GM18507 (cell line): ENCODE measurements at places on chromosomes 3 and 15.

DNA sequence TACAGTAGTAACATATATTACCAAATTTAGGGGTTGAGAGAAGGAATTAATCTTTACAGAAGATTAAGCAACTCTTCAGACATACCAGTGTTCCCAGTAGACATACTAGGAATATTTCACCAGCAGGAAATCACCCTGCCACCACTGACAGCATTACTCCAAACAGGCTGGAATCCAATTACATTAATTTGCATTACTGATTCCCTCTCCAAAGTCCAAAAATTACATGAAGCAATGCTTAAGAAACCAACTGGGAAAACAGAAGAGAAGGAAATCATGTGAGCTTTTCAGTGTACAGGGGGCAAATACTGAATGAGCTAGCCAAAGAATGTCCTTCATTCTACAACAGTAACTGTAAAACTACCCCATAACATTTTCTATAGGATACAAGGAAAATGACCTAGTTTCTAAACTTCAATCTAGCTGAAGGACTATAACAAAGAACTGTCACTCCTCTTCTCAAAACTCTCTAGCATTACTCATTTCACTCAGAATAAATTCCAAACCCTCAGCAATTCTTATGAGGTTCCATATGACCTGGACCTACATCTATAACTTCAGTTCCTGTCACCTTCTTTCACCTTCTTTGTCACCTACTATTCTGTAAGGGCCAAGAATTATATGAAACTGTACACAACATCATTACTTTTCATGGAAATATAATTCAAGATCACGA, 72.7 kb downstream of the INO80 start:
- no peak for DNase-seq

DNA sequence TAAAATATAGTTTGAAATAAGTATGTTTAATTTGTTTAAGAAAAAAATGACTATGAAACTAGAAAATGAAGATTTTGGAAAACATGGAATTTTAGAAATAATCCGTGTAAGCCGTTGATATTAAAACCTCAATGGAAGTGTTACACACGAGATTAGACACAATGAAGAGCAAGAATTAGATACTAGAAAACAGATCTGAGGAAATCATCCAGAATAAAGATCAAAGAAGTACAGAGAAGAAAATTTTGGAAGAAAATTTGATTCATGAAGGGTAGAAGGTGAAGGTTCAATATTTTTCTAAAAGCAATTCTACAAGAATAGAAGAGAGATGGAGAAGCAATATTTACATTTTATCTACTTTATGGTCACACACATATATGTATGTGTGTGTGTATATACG, 52.5 kb upstream of the SATB1 start:
- no peak for DNase-seq

DNA sequence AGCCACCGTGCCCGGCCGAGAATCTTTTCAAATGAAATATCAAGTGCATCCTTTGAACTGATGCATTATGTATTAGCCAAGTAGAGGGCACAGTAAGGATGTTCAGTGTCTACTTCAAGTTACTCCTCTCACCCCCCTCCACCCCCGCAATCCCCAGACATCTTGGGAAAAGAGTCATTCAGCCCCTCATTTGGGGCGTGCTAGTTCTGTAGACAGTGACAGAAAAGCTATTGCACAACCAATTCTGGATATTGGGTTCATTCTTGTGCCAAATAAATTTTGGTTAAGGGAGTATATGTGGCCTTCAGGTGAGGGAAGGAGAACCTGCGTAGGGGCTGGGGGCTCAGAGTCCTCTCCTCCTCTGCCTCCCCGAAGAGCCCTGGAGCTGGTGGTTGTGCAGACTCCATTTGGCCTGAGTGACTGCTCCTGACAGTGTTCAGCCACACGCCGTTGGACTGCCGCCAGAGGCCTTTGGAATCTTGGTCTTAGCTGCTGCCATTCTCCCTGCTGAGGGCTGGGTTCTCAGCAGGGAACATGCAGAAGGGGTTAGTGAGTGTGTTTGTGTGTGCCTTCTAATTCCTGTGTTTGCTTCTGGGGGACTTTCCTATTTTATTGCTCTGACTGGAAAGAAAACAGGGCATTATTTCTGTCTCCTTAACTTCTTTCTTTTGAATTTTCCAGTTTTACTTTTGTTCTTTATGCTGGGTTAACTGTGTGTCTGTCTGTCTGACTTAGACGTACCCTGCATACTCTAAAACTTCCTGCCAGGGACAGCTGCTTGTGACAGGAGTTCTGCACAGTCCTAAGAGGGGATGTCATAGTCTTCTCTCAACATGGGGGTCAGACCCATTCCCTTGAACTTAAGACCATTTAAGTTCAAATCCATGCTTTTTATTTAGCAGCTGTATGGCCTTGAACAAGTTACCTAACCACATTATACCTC, 21.0 kb downstream of the RARB start:
- DNase-seq: no peak

GRCh38 chr3:10957976-10958749, 34.4 kb upstream of the SLC6A1 start:
- no peak for DNase-seq

DNA sequence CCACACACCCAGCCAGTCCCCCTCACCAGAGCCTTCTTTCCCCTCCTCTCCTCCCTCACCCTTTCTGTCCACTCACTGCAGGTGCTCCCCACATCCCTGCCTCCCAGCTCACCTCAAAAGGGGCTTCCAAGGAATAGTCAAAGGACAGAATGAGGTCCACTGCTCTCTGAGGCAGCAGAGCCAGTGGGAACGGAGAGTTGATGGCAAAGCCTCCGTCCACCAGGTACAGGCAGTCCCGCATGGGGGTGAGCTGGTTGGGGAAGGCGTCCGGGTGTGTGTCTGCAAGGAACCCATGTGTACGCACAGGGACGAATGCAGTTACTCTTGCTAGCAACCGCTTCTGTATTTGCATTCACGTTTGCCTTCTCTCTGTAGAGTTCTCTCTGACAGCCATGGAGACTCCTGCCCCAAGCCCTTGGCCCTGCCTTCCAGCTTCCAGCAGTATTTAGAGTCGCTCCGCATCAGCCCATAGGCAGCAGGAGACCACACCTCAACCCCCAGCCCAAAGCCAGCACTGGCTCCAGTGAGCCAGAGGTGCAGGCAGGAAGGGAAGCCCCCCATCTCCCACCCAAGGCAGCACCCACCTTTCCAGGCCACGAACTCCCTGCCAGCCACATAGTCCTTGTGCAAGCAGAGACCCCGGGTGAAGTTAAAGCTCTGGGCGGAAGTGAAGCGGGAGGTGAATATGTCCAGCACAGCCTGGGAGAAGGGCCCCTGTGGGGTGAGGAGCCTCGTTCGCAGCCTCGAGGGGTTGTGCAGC, 12.4 kb downstream of the PLA2G4F start:
- no peak for DNase-seq

DNA sequence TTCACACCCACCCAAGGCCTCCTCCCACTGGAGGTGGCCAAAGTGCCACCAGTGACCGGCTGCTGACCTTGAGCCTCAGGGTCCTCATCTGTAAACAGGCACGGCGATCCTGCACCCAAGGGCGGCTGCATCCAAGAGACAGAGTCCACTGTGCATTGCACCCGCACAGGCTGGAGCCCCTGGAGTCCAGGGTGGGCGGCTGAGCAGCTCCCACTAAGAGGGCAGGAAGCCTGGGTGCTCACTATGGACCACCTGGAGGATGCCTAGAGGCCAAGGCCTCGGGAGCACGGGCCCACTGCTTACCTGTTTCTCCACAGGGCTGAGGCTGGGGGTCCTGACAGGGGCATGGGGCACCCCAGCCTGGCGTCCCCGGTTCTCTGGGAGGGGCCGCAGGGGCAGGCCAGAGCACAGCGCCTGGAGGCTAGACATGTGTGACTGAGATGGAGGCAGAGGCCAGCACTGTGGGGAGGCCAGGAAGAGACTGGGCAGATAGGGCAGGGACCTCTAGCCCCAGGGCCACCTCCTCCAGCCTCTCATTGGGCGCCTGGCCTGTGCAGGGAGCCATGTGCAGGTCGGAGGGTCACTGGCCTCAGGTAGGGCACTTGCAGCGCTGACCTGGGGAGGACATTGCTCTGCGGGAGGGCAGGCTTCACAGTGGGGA, at the start of gene UROC1:
Gene UROC1, minus strand, starts transcription at position 483 of the 661 bp plus-strand sequence. Its CDS starts 54 bp downstream, at position 429.
- no peak for DNase-seq

- no peak for DNase-seq
These were observed 61.4 kb downstream of the GOLIM4 start for GRCh38 chr3:168034152-168034928.

GRCh38 chr3:62805580-62806277, 69.5 kb downstream of the CADPS start:
- DNase-seq: no peak

- DNase-seq: no peak
These were observed 2.4 kb upstream of the TMEM89 start for GRCh38 chr3:48623851-48624547.

DNA sequence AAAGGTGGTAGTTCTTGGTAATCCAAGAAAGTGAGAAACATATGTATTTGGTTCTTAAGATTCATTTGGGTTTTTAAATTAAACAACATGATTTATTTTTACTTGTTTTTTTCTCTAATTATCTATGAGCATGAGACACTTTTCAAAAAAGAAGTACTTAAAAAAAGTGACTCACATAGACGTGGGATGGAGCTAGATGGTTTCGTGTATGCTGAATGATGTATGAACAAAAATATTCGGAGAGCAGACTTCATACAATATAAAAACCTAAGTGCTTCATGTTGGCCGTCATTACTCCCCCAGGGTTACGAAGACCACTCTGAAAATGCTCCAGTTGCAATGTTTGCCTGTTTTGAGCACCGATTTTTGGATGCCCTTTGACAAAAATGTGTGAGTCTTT, 90.9 kb downstream of the RORA start:
- no peak for DNase-seq

DNA sequence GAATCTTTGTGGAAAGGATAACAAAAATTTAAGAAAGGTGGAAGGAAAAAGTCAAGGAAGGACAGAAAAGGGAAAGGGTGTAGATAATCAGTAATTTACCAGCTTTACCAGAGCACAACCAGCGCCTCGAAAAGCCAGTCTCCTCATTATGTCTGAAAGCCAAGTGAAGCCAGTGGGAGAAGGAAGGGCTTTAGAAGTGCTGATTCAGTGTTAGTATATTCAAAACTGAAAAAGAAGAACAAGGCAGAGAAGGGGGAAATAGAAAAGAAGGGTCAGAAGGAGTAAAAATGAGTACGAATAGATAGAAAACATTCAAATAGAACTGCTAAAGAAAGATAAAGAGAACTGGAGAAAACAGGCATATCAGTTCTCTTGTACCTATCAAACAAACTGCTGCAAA, 4.1 kb downstream of the PBRM1 start:
- no peak for DNase-seq

DNA sequence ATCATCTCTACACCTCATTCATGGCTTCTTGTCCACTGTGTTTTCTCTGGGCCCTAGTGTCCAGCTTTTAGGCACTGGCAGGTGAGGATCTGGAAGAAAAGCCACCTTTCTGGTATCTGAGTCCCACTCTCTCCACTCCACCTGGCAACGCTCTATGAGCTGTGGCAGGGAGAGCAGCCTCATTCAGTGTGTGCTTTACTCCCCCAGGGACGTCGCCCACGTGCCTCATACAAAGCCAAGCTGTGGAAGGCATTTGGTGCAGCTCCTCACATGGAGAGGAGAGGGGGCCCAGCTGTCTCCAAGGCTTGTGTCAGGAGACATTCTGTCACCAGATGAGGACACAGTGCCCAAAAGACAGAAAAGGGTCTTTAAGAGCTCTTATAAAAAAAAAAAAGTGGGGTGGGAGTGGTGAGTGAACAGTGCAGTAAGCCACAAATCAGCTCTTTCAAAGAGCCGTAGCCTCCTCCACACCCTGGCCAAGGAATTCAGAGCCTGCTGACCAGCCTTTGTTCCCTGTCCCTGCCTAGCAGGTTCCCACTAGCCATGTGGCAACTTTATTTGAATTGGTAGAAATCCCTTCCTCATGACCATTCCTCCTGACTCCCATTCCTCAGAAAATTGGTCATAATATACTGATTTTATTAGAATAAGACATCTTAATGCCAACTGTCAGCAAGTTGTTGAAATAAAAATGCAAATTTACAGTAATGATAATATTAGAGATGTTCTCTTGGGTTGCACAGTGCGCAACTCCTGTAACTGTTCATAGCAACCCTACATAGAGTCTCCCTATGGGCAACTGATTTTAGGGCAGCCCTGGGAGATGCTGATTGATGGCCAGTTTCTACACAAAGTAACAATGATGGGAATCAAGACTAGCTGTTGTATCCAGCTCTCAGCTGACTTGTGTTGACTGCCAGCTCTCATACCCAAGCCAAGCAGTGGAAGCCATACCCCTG, 29.5 kb downstream of the GALNT15 start:
- DNase-seq: no peak

DNA sequence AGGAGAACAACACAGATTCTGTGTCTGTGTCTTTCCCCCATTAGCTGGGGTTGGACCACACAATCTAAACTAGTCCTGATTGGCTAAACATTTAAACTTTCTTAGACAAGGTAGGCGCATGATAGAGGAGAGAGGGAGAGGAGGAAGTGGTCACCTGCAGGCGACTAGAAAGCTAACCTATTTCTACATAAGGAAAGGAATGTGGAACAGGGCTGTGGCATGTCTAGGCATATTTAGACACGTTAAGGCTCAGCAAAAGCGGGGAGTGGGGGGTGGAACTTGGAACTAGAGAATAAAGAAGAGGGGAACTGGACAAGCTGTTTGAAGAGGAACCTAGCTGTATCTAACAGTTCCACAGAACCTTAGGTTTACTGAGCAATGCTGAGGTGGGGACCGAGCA, 12.8 kb downstream of the LRRC28 start:
- DNase-seq: no peak

DNA sequence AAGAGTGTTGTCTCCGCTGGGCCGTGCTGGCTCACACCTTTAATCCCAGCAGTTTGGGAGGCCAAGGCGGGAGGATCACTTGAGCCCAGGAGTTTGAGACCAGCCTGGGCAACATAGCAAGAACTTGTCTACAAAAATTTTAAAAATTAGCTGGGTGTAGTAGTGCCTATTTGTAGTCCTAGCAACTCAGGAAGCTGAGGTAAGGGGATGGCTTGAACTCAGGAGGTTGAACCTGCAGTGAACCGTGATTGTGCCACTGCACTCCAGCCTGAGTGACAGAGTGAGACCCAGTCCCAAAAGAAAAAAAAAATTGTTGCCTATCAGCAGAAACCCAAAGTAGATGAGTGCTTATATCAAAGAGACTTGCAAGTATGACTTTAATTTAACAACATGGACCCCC, 12.7 kb upstream of the AKAP13 start:
- no peak for DNase-seq

- DNase-seq: no peak
These were observed 35.7 kb downstream of the MRPL46 start for GRCh38 chr15:88431441-88431840.
